ENCODE measurements at places on chromosomes 7 and 10.

- DNase-seq: peak; percentile 88
Observed at GRCh38 chr7:1175967-1176851, 16.2 kb upstream of the ZFAND2A start.

DNA sequence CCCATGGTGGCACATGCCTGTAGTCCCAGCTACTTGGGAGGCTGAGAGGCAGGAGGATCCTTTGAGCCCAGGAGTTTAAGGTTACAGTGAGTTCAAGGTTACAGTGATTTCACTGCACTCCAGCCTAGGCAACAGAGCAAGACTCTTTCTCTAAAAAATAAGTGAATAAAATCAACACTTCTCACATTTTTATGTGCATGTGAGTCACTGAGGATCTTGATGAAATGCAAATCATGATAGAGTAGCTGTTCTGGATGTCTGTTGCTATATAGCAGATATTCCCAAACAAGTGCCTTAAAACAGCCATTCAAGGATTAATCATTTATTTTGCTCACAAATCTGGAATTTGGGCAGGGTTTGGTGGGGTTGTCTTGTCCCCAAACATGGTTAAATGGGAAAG, 62.3 kb upstream of the ARHGAP12 start:
- no peak for DNase-seq

DNA sequence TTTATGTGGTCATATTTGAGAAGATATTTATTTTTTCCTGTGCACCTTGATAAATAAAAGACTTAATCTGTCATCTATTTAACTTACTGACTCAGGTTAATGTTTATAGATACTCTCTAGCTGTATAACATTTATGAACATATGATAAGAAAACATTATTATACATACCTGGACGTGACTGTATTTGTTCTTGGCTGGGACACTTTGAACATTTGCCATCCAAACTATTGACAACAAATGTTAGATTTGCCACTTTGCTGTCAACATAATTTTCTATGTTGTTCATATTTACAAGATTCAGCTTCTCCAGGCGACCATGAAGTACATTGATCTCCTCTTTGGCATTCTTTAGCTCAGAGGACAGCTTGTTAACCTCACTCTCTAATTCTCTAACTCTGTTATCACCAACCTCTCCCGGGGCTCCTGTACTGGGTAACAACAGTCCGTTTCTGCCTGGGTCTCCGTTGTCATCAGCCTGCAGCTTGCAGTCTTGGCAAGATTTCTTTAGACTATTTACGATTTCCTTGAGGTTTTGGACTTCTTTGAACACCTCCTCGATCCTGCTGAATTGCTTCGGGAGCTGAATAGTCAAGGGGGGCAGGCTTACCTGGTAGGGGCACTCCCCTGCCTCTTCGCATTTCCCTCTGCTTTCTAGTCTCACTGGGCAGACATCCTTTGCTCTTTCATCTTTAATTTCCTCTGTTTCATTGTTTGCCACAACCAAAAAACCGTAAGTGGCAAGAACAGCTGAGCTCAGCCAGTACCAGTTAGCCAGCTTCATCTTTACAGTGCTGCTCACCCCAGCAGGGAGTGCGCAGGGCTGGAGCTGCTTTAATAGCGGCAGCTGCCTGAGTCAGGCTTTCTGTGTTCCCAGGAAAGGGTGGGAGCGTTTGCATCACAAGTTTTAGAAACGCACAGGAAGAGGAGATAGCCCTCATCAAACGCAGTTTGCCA, at the start of gene FGL2:
FGL2 (minus strand) TSS at position 807 of the 954 bp plus-strand sequence; CDS start at position 781, 26 bp downstream.
- peak; percentile 49 for DNase-seq

DNA sequence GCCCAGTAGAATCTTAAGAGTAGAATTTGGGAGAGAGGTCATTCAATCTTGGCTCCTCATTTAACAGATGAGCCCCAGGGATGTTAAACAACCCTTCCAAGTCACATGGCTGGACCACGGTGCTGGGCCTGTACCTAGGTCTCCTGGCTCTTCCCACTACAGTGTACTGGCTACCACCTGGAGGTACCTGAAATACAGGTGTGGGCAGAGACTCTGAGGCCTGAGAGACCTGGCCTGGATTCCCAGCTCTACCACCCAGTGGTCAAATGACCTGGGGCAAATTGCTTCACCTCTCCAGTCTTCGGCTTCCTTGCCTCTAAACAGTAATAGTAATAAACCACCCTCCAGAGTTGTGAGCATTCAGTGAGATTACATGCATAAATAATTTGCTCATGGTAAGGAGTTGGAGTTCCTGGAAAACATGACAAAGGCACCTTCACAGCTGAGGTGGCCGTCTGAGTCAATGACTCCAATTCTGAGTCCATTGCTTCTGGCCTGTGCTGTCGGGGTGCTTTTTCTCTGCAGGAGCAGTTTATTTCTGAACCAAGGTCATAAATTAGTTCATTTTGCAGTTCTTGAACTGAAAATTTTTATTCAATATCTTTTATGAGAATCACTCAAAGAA, 2.7 kb downstream of the GOT1 start:
- DNase-seq: no peak

DNA sequence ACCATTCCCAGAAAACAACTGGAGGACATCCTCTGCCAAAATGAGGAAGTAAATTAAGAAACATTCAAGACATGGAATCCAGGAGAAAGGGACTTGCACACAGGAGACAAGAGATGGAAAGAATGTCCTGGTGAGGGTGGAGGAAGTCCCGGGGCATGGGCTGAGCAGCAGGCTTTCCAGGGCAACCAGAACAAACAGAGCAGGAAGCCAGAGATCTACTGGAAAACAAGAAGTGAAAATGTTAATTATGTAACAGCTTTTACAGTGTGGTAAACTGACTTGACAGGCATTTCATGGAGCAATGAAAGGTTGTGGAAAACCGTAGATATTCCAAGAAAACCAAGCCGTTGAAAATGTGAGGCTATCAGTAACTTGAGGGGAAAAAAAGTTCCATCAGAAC, 55.2 kb upstream of the ZNF746 start:
- DNase-seq: no peak

- DNase-seq: no peak
Observed at GRCh38 chr7:85423209-85423895, 236.5 kb upstream of the SEMA3D start.

DNA sequence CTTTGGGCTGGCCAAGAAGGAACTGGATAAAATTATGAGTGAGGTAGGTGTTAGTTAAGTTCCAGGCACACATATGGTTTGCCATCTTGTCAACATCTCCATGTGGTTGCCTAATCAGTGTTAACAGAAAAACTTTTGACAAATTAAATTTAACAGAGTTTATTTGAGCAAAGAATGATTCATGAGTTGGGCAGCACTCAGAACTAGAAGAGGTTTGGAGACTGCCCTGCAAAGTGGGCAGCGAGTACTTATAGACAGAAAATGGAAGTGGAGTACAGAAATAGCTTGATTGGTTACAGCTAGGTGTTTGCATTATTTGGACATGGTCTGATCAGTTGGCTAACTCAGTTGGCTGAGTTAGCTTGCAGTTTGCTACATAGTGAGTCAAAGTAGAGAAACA, 37.5 kb upstream of the AGK start:
- no peak for DNase-seq

DNA sequence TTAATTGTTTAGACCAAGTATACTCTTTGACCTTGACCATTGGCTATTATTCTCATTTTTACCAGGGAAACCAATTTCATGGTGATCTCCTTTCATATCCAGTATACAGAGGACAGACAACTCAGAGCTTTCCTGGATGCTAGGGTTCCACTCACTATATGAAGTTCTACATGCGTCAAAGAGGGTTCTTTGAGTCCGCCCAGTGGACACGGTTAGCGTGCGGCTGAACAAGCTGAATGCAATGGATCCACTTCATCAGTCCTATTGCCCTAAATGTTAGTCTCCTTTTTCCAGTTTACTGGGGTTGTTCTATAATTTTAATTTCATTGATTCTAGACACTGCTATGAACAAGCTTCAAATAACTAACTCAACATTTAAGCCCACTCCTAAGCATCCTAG, 162.4 kb upstream of the PCLO start:
- DNase-seq: no peak

- no peak for DNase-seq
Observed at GRCh38 chr7:1661461-1661860, 8.6 kb upstream of the ELFN1 start.

DNA sequence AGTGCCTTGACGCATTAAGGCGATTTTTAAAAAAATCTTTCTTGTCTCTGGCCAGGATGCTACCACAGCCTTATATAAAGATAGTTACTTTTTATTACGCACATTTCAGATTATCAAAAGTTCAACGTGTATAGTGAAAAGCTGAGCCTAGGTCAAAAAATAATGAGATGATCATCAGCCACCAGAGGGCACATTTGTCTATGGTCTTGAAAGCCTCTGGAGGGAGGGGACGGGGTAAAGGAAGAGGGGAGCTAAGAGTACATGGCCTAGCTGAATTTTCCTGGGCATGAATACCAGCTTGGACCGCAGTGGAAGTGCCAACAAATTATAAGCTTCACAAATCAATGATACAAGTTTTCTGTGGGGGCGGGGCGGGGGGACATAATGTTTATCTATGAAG, 285.9 kb upstream of the SMIM30 start:
- no peak for DNase-seq

DNA sequence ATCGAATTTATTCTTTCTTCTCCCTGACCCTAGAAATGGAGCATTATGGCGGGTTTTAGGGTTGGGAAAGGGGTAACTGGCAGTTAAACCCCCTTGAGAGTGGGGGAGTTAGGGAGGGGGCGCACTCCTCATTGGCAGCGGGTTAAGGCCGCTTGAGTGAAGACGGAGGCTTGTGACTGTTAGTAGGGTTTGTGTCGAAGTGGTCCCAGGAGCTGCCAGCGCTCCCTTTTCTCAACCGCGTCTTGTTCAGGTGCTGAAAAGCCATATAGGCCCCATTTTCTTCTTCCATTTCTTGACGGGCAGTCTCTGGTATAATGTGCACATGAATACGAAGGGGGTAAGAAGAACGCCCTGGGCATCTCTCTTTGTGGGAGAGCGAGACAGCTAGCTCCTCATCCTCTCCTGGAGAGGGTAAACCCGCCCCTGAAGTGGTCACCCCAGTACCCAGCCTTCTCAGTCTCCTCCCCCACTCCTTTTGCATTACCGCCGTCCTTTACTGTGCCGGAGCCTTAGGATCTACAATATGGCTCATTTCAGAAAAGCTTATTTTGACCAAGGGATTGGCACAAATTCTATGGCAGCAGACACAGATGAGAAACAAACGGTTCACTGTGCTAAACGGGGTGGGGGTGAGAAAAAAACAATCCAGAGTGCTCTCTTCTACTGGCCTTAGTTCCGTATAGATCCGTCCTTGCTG, 836 bp downstream of the KMT2E start:
- peak; percentile 53 for DNase-seq

- DNase-seq: no peak
Observed at GRCh38 chr10:93652857-93653256, 40.5 kb downstream of the PDE6C start.

DNA sequence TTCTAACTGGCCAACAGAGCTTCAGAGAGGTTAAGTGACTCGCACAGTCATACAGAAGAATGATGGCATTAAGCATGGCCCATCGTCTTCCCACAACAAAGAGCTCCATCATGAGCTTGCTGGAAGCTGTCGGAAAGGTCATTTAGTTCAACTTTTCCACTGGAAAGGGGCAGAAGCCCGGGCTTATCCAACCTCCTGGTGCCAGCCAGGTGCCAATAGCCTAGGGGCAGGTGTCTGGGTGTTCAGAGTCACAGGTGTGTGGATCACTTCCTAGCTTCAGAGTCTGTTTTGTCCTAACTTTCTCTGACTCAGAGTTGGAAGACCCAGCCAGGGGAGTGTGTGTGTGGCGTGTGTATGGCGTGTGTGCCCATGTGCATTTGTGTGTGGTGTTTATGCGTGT, 1.3 kb upstream of the TRPV6 start:
- no peak for DNase-seq

DNA sequence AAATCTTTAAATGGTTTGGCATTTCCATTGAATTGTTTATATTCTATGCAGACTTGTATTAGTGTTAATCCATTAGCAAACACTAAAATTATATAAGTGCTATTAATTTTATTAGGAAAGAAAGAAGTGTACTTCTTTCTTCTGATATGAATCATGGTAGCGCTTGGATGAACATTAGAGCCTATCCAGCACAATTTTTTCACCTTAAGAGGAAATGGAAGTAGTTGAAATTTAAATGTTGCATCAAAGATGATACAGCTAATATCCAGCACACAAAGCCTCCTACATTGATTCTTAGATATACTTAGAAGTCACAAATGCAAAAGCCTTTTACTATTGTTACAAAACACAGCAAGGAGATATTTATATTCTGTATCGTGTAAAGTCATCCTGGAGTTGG, 174.5 kb downstream of the AHR start:
- DNase-seq: no peak

- DNase-seq: no peak
Observed at GRCh38 chr7:101420436-101420835, 57.8 kb downstream of the COL26A1 start.

- no peak for DNase-seq
Observed at GRCh38 chr10:29877793-29878491, 181.4 kb downstream of the JCAD start.

DNA sequence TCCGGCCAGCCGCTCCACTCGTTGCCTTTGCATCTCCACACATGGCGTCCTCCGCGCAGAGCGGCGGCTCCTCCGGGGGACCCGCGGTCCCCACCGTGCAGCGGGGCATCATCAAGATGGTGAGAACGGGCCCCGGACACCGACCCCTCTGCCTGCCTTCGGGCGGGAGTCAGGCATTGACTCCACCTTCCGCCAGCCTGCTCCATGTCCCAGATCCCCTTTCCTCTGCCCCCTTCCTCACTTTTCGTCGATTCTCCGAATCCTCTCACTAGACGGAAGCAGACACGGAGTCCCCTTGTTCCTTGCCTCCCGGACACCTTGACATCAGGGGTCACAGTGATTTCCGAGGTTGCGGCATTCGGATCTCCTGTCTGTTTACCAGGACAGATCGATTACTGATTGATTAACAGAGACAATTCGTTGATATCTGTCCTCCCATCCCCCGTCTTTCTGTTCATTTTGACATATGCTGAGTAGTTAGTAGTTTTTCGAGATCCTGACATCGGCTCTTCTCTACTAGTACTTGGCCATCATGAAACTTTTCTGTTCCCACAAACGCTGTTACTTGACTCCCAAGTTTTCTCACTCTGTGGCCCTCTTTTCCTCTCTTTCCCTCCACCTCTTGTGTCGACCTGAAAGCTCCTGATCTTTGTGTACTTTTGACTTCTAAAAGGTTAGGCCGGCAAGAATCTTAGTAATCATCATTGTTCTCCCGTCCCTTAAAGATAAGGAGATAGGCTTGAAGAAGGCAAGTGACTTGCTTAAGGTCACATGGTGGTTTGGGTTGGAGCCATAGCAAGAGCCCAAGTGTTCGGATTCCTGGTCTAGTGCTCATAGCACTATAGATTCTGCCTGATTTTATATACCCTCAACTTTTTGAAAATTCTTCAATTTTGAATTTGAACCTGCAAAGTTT, 597 bp downstream of the SND1 start:
- no peak for DNase-seq

GRCh38 chr10:86287110-86287793, 79.3 kb downstream of the GRID1 start:
- DNase-seq: no peak

- peak; percentile 26 for DNase-seq
Observed at GRCh38 chr7:10934292-10934691, 39.4 kb upstream of the PHF14 start.

DNA sequence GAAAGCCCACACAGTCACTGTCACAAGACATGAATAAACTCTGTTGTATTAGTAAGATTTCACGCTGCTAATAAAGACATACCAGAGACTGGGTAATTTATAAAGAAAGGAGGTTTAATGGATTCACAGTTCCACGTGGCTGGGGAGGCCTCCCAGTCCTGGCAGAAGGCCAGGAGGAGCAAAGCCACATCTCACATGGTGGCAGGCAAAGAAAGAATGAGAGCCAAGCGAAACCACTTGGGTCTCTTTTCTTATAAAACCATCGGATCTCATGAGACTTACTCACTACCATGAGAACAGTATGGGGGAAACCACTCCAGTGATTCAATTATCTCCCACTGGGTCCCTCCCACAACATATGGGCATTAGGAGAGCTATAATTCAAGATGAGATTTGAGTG, 110.2 kb downstream of the ST8SIA6 start:
- DNase-seq: no peak
